Activated CD8-positive, alpha-beta T cell treated with anti-CD3 and anti-CD28 coated beads, Interleukin-2, amount 10 ng/mL, durations not matched to agents 7 days and 5 days (primary cell): ENCODE measurements at places on chromosomes 6 and 20. TPM values are rescaled to one million over a fixed set of nuclear protein-coding genes. Genes with fewer than 3 reads are reported as not detected.

The SSTR4 gene
- not detected for total RNA-seq

- DNase-seq = no peak
Observed at GRCh38 chr6:6816716-6817115, 228.2 kb downstream of the LY86 start.

DNA sequence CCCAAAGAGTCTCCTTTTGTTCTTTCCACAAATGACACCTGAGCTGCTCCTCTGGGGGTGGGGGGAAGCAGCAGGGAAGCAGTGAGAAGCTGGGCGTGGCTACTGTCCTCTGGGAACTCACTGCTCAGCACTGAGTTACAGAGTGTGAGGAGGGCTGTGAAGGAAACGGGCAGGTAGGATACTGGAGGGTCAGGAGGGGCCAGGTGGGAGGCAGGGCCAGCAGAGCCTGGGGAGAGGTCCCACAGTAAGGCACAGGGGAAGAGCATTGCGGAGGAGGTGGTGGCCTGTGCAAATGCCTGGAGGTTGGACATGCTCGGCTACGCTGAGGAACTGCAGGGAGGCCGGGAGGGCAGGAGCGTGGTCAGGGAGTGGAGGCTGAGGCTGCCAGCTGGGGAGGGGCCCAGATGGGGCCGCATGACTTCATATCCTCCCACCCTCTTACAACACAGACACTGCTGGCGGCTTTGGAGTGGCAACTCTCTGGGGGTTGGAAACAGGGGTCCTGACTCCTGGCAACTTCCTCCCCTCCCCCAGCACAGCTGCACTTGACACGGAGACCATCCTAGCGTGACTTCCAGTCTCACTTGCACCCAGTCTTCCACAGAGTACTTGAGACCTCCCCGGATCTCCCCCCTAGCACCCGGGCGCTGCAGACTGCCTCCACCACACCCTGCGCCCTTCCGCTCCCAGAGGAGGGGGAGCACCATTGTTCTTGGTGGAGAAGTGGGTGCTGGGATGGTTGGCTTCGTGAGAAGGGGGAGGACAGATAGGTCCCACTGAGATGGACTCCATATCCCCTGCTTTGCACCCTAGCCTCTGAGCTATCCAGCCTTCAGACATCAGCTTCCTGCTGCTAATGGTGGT lies 34.2 kb downstream of the RBM38 start:
- no peak for DNase-seq

GRCh38 chr6:37456126-37456525 lies 23.1 kb downstream of the CMTR1 start:
- no peak for DNase-seq

DNA sequence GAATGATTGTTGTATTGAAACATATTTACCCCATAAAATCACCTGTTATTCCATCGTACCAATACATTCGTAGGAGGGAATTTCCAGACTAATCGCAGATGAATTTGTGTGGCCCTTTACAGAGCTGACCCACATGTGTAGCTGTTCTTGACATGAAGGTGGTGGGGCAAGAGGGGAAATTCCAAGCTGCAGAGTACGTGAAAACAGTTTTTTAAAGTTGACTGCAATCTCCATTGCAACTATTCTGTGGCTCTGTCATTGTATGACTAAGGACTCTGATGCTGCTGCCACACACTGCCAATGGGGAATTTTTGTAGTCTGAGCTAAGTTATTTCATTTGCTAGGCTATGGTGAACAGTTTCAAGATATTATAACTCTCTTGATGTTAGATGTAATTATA lies 46.4 kb upstream of the ADTRP start:
- no peak for DNase-seq

- no peak for DNase-seq
Observed at GRCh38 chr20:62059920-62060630, 5.6 kb downstream of the TAF4 start.

DNA sequence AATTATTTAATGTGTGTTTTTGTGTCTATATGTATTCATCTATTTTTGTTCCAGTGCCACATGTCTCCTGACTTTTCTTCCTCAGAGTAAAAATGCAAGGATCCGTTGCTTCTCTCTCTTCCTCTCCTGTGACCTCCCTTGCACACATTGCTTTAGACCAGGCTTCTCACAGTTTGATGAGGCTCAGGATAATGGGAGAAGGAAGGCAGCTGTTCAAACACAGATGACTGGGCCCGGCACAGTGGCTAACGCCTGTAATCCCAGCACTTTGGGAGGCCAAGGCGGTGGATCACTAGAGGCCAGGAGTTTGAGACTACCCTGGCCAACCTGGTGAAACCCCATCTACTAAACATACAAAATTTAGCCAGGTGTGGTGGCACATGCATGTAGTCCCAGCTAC lies 241.9 kb downstream of the SAMD5 start:
- DNase-seq = no peak

DNA sequence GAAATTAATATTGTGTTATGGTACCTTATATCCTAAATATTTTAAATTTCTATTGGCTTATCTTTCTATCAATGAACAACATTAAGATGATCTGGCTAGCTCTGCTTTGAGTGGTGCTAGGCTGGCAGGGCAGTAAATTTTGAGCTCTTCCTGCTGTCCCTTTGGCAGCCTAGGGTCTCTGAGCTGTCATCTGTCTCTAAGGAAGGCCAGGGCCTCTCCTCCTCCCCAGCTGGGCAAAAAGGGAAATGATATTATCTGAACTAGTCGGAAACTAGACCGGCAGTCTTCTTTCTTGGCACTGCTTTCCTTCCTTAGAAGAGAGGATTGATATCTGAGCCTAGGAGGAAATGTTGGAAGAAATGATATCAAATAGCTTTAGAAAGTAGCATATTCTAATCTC lies 176.7 kb upstream of the BTBD3 start:
- DNase-seq = no peak
